Anterior cingulate cortex (tissue), 58 donors: ENCODE measurements at places on chromosomes 5 and 9.

GRCh38 chr5:132777209-132778069, at the start of gene SEPTIN8:
SEPTIN8 (minus strand) TSS chr5:132777239; CDS start chr5:132777137, 102 bp downstream.
- peak; percentile 76 for DNase-seq

- DNase-seq: no peak
These were observed 2183.4 kb upstream of the ACO1 start for GRCh38 chr9:30201024-30201423.

DNA sequence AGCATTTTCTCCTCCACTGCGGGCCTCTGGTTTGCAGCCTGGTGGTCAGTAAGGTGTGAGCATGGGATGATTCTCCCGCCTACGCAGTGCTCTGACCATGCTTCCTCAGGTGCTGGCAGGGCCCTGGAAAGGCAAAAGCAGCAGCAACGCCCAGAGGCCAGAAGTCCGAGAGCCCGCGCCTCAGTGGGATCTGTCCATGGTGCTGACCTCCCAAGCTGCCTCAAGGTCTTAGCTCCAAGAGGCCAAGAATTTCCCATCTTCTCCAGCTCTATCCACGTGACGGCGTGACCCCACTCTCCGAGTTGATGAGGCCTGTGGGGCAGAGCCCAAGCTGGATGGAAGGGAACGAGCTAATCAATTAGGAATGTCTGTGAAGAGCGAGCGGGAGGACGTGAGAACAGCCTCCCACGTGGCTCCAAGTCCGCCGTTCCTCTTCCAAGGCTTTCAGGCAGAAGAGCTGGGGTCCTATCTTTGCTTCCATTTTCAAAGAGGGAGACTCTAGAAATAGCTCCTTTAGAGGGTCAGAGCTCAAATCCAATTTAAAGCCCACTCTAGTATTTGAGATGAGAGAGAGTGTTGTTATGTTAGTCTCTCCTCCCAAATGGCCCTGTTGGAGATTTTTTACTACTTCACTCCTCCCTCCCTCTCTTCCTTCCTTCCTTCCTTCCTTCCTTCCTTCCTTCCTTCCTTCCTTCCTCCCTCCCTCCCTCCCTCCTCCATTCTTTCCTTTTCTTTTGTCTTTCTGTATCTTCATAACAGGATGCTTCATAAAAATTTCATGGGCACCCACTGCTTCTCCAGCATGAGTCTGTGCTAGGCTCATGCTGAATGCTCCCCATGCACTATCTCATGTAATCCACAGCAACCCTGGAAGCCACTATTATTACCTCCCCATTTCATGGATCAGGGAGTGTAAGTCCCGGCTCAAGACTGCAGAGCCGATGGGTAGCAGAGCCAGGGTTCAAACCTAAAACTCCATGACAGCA, 69.3 kb downstream of the OLFM1 start:
- DNase-seq: no peak

DNA sequence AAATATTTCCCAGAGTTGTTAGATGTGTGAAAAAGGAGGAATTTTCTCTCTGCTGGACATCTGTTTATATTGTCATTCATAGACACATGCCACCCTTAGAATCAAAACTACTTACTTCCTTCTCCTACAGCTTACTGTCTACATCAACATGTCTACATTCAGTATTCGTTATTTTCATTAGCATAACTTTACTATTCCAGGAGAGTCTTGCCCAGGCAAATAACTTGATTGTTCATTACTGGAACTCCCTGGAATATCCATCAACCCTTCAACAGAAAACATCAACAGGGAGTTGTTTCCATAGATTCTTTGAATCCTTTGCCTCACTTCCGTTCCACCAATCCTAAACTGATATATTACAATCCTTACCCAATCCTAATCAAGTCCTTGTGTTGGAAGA, 457.5 kb upstream of the ZNF608 start:
- DNase-seq: no peak

- DNase-seq: no peak
These were observed 159.4 kb downstream of the GADD45G start for GRCh38 chr9:89764217-89764616.

- DNase-seq: no peak
These were observed 512.5 kb downstream of the DMAC1 start for GRCh38 chr9:7287065-7287464.

DNA sequence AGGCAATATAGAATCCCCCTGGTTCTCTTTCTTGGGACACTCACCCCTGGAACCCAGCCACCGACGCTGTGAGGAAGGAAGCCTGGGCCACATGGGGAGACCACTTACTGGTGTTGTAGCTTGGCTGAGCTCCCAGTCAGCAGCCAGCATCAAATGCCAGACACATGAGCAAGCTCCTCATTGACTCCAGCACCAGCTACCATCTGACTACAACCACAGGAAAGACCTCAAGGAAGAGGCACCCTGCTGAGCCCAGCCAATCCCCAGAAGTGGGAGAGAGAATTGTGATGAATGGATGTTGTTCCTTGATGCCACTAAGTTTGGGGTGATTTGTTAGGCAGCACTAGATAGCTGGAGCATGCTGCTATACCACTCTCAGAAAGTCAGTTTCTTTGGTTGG, 36.0 kb downstream of the BNIP1 start:
- no peak for DNase-seq

- no peak for DNase-seq
These were observed 59.6 kb upstream of the ABL1 start for GRCh38 chr9:130775336-130775991.

- no peak for DNase-seq
These were observed 101.4 kb downstream of the ZNF462 start for GRCh38 chr9:106964329-106964728.

GRCh38 chr5:102809033-102809432, 53.9 kb downstream of the PAM start:
- DNase-seq: no peak

DNA sequence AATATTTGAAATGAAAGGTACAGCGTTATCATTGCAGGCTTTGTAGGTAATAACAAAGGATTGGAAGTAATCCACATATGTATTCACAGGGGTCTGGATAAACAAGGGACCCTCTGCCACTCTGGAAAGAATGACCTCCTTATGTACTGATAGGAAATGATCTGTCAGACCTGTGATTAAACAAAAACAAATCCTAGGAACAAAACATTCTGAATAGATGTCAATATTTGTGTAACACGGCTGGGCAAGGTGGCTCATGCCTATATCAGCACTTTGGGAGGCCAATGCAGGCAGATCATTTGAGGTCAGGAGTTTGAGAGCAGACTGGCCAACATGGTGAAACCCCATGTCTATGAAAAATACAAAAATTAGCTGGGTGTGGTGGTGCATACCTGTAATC, 42.3 kb downstream of the NSUN2 start:
- no peak for DNase-seq

DNA sequence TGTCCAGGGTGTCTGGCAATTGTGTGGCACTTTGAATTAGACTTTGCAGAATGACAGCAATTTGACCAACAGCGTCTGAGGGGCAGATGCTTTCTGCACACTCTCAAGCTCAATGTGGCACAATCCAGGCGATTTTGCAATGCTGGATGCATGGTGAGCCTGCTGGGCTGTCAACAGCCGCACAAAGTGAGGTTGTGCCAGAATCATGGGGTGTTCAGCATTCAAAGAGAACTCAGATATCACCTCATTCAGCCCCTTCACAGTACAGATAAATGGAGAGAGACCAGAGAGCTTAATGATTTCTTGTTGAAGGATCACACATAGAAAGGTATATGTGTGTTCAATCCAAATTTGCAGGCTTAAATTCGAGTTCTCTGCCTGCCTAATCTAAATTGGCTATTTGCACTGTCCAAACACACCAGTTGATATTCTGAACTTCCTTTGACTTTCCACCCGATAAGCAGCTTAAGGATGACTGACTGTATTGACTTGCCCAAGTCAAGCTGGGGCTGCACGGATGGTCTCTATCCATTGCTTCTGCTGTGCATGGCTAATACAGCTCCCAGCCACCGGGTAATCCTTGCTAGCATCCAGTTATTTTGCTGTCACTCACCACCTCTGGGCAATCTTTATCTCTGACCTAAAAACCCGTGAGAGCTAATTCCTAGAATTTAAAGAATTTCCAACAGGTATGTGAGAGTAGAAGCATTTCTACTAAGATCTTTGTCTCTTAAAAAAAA, 157.9 kb upstream of the TAS2R1 start:
- DNase-seq: no peak

- no peak for DNase-seq
These were observed 10.7 kb downstream of the ABO start for GRCh38 chr9:133264235-133264764.

GRCh38 chr5:67160985-67161384, 35.6 kb downstream of the CD180 start:
- no peak for DNase-seq

DNA sequence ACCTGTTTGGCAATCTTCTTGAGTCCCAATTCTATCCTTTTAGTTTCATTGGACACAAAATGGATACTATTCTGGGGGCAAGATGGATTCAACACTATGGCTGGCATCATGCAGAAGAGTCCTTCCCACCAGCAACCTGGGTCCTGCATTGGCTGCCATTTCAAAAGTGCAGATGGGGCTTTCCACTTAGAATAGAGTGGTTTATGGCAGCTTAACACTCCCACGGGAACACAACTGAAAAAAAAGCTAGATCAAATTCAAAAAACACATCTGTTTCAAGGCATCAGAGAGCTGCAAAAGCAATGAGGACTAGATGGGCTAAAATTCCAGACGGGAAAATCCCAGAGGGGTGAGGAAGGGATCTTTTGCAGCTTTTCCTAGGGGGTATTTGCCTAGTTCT, 11.2 kb upstream of the HMHB1 start:
- DNase-seq: no peak

DNA sequence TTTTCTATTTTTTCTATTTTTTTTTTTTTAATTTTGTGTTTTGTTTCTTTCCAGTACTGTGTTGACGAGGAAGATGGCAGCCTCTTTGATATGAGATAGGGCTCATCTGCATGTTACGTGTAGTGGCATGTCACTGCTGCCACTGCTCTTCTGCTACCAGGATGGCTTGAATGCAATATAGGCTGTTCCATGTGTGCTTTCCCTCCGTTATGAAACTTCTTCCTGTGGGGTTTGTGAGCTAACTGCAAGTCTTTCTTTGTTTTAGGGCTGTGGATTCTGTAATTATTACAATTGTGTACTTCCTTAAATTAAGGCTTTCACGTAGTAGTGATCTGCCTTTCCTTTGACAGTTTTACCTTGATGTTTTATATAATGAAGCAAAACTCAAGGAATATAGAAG, 184.6 kb downstream of the KDM4C start:
- no peak for DNase-seq

DNA sequence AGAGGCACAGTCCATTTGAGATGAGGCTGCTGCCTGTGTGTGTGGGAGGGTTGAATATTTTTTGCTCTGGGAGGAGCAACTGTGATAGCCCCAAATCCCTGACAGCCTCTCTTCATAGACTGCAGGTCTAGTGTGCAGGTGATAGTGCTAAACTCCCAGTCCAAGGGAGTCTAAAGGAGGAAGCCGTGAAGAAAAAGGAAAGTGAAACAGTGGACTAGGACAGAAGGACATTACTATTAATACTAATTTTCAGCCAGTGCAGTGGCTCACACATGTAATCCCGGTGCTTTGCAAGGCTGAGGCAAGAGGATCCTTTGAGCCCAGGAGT, 295.0 kb downstream of the PDE4D start:
- DNase-seq: no peak

- DNase-seq: no peak
These were observed 42.4 kb upstream of the LARP1 start for GRCh38 chr5:154712518-154713437.

DNA sequence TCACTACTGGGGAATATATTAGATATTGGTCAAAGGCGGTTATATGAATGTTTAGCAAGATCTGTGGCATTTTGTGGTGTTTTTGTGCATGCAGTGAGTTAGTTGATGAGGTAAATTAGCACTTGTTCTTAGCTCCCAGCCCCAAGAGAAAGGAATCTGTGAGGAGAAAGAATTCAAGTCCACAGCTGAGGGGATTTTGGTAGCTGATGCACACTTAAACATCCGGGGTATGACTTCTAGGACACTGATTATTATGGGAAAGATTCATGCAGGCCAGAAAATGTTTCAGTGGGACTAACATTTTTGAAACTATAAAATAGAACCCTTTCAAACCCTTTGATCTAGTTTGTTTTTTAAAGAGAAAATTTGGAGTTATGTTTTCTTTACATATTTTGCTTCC, 118.2 kb upstream of the RPS23 start:
- DNase-seq: no peak
